Stimulated activated CD4-positive, alpha-beta T cell treated with anti-CD3 and anti-CD28 coated beads, Interleukin-2, amount 100 ng/mL, for 24 hours (primary cell): ENCODE measurements at places on chromosomes 11 and 22.

GRCh38 chr11:57260937-57261783 lies 24.1 kb upstream of the APLNR start:
- no peak for DNase-seq

DNA sequence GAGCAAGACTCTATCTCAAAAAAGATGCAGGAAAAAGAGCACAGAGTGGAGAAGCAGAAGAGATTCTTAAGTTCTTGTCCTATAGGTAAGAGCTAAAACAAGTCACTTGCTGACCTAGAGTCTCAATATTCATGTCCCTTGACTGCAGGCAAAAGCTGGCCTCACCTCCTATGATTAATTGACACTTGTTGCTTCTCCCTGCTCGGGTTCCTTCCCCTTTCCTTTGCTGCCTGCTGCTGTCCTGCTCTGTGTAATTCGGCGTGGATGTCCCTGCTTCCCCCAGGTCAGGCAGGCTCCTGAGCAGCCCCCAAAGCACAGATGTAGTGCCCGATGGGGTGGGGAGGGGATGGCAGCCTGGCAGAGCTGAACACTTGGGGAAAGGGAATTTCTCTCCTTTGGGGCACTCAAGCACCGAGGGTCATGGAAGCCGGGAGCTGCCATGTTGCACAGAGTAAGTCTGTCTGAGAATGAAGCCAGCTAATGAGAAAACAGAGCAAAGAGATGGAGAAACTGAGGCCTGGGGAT lies 60.8 kb upstream of the NUP50 start:
- DNase-seq, result no peak

- DNase-seq, result no peak
Measured at GRCh38 chr11:77071671-77072605, 5.2 kb downstream of the CAPN5 start.

GRCh38 chr11:16902182-16902581 lies 112.0 kb downstream of the PLEKHA7 start:
- peak; percentile 44 for DNase-seq

DNA sequence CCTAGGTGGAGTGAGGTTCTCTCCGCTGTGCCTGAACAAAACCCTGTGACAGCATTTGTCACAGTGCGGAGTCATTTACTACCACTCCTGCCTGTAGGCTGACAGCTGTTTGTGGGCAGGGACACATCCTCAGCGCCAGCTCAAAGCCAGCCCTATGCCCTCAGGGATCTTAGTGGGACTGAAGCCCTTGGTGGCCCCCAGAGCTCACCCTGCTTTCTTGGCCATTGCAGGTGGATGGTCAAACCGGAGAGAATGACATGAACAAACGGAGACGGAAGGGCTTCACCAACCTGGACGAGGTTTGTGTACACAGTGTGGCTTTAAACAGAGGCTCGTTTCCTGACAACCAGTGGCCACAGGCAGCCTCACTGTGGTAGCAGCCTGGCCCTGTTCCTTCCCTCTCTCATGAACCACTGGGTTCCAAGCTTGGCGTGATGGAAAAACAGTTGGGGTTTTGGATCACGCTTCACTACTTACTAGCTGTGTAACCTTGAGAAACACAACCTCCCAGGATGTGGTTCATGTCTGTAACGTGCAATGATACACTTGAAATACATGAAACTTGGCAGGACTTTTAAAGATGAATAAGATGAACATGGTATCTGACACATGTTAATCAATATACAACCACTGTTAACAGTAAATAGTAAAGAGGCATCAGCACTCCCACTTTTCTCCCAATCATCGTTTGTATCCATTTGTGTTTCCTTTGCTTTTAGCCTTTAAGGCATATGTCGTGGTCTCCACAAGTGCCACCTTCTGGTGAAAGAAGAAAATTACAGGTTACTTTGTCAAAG lies 125.8 kb downstream of the MICAL2 start:
- peak; percentile 49 for DNase-seq

- DNase-seq, result no peak
Measured at GRCh38 chr11:65445604-65446445, 23.2 kb downstream of the NEAT1 start.

DNA sequence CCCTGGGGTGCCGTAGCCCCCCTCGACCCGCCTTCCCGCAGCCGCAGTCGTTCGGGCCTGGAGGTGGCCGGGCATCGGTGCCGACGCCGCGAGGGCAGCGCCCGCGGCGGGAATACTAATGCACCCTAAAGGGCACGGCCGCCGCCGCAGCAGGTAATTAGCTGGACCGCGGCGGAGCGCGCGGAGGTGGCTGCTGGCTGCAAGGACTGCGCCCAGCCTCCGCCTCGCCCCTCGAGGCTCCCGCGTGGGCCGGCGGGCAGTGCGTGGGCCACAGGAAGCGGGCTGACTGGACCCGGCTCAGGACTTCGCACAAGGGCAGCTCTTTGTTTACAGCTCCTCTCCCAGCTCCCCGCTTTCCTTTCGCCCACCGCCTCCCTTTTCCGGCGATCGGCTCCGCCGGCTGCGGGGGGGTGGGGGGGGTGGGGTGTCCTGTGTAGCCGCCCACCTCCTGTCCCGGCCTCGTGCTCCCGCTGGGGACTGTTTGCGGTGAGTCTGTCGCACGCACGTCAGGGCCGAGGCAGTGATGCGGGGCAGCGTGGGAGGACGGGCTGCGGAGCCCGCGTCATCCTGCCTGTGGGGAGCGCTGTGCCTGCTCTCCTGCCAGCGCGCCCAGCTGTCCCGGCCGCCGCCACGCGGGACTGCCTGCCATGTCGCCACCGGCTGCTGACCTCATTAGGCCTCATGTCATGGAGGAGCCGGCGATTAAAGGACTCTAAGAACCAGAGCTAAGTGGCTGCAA lies 53.2 kb downstream of the GRIK4 start:
- peak; percentile 34 for DNase-seq

DNA sequence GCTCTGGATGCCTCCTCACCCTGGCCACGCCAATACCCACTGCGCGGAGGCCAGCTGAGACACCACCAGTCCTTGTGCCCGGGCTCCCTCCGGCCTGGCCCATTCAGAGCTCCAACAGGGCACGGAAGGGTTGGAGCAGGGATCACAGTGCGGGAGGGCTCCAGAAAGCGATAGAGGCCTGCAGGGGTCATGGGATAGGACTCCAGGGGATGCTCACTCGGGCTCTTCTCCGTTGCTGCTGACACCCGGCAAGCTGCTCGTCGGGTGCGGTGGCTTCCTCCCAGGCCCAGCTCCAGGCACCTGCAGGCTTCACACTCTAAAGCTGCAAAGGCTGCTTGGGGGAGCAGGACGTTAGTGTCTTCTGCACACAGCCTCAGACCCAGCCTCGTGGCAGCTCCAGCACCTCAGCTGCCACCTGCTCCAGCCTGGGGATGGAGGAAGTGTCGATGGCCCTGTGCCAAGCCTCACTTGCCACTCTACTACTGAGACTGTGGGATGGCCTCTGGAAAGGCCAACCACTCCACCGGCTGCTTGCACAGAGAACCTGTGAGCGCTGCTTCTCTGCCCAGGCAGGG lies 10.6 kb downstream of the WNT7B start:
- no peak for DNase-seq

GRCh38 chr11:68010090-68011041 lies at the start of gene ALDH3B1:
TSS of gene ALDH3B1 (plus strand) at chr11:68010327. CDS start at chr11:68015298, 4,971 bp downstream.
- no peak for DNase-seq

DNA sequence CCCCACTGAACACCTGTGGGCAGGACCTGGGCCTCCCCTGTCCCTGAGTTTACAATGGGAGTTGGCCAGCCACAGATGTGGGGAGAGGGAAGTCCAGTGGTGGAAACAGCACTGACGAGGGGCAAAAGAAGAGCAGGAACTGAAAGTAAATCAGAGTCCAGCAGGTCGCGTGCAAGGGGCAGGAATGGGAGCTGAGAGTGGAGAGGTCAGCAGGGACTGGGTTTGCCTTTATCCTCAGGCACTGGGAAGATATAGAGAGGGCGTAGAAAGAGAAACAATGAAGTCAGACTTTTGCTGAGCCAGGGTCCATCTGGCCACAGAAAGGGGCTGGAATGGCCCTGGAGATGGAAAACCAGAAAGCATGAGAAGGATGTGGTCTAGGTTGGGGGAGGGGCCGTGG lies 8.5 kb downstream of the P2RY6 start:
- no peak for DNase-seq

- DNase-seq, result no peak
Measured at GRCh38 chr11:43908191-43908590, 27.6 kb downstream of the ALKBH3 start.

GRCh38 chr11:3008746-3009336 lies 16.7 kb upstream of the NAP1L4 start:
- DNase-seq, result no peak

- DNase-seq, result no peak
Measured at GRCh38 chr11:64306563-64306875, 1.2 kb downstream of the ESRRA start.

- no peak for DNase-seq
Measured at GRCh38 chr11:119816660-119817059, 87.7 kb upstream of the NECTIN1 start.

GRCh38 chr11:11135820-11136476 lies 217.1 kb downstream of the CSNK2A3 start:
- DNase-seq, result no peak

DNA sequence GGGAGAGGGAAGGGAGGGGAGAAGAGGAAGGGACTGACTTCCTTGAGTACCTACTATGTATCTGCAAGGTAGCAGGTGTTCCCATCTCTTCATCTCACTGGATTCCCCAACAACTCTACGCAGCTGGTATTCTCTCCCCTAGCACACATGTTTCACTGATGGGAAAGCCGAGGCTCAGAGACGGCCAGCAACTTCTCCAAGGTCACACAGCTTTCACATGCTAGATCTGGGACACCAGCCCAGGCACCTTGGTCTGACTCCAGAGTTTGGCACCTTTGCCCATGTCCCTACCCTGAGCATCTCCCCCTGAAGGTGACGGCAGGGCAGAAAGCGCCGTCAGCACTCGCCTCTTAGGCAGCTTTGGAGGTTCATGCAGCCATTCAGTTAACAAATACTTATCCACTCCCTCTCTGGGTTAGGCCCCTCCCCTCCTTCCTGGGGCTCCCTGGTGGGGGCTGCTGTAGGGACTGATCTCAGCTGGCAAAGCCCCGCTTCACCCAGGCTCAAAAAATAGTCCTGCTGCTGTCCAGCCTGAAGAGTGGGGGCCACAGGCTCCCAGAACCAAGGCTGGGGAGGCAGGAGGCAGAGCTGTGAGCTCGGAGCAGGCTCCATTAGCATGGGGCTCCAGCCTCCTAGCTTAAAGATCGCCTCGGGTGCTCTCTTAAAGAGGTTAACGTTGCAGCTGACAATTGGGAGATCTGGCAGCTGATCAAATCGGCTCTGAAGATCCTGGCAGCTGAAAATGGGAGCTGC lies 79.4 kb downstream of the IGLL1 start:
- no peak for DNase-seq

DNA sequence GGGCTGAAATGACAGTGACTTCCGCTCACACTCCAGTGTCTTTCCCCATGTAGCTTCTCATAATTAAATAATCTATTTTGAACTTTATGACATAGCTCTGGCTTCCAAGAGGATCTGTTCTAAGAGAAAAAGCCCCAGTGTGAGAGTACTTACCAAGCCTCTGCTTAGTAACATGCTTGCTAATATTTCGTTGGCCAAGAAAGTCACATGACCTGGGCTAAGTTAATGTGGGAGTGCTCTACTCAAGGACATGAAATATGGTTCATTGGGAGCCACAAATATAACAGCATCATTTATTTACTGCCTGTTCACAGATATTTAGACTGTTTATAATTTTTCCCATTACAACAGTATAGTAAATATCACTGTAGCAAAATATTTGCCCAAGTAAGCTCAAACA lies 42.5 kb downstream of the CCDC73 start:
- DNase-seq, result no peak

GRCh38 chr11:125959931-125960330 lies 14.1 kb downstream of the VSIG10L2 start:
- no peak for DNase-seq

GRCh38 chr22:44906248-44906936 lies 103.4 kb downstream of the PHF21B start:
- DNase-seq, result no peak

DNA sequence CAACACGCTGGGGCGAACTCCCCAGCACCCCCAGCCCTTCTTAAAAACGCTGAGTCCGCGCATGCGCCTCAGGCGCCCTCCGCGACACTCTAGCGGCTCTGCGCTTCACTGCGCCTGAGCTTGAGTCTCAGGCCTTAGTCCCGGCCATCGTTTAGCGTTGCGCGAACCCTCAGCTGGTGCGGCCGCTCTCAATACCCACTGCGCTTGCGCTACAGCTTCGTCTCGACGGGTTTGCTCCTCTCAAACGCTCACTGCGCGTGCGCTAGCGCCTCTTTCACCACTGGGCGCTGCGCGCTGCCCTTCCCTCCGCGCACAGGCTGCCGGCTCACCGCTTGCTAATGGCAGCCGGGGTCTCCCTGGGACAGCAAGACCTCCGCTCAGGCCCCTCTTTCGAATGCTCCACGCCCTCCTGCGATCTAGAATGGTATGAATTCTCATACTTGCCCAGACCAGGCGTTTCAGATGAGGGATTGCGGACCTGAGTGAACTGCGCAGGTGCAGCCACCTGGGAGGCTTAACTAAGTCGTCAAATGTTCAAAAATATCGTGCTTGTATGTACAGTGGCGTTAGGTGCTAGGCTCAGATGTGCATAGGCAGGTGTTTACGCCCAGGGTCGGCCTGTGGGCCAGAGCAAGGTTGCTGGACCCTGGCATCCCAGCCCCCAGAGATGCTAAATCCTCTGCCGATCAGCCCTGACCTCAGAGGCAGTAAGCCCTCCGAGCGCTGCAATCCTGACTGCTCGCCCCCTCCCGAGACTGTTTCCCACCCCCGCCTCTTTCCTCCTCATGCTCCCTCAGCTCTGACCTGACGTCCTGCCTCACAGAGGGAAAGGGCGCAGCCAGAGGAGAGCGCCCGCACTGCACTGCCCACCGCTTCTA lies at the start of gene SLC2A11:
SLC2A11 (plus strand) TSS at position 270 of the 878 bp plus-strand sequence; CDS start at position 395, 125 bp downstream.
- peak; percentile 95 for DNase-seq

DNA sequence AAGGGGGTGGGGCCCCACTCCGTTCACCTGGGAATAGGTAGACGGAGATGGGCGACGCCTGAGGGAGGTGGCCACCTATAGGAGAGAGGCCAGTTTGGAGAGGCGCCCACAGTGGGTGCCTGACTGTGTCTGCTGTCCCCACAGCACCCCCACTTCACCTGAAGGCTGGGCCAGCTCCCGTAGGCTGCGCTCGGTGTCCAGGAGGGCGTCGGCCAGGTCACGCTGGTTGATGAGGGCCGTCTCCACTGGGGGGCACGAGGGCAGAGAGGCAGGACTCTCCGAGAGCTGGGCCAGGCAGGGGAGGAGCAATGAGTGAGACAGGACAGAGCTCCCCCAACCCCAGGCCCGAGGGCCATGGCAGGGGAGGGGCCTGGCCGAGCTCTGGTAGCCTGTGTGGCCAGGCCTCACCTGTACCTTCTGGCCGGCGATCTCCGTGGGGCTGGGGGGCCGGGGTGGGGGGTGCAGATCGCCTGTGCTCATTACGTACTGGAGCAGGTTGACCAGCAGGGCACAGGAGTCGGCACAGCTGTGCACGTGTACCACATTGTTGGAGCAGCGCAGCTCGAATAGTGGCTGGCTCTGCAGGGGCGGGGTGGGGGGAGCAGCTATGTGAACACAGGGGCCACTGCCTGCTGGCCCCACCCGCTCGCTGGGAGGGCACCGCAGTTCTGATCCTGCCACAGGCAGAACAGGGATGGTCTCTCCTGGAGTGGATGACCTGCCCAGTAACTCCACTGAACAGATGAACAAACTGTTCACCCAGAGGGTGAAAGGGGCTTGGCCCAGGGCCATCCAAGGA lies 14.7 kb downstream of the ATG2A start:
- no peak for DNase-seq
